ENCODE measurements at places on chromosomes 2 and 18.

- DNase-seq, result peak; percentile 12
These were observed 70.4 kb downstream of the KIAA1328 start for GRCh38 chr18:36899289-36899688.

DNA sequence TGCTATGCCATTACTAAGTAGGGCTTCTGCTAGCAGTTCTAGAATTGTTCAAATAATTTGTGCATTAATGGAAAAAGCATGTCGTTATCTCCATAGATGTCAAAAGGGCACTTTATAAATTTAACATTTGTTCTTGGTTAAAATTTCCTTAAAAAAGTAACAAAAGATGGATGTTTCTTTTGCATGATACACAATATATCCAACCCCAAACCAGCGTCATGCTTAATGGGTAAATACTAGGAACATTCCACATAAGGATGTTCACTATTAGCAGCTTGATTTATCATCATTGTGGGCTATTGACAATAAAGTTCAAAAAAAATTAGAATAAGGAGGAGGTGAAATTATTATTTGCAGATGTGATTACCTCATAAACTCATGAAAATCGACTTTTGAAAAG lies 79.7 kb downstream of the GREB1L start:
- peak; percentile 29 for DNase-seq

DNA sequence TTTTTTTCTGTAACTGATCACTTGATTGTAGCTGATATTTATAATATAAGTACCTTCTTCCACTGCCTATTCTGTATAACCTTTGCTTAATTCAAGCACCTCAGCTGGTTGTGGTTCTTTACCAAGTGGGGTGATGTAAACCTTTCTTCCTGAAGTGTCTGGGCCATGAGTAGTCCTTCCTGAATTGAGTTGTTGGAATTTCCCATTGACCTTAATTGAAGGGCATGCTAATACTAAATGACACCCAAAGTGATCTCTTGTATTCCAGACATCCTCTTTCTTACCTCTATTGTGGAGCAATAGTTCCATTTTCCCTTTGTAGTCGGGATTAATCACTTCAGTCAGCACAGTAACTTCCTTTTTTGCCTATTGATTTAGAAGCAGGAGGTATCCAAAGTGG lies 1496.8 kb upstream of the CELF4 start:
- DNase-seq, result no peak

- DNase-seq, result no peak
These were observed 3.6 kb downstream of the TLK1 start for GRCh38 chr2:171157109-171157500.

DNA sequence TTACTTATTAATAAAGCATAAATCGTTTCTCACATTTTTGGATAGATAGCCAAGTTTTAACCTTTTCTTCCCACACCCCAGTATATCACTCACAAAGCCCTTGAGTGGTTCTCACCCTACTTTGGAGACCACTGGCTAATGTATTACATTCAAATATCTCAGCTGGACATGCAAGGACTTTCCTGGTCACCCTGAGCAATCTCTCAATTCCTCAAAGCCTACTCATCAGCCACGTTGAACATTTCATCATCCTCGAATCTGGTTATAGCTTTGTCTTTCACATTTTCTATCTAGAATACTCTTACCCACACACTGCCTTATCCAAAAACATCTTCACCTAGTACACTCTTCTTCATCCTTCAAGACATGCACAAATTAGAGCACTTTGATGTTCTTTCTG lies 71.1 kb upstream of the MAPRE2 start:
- peak; percentile 57 for DNase-seq

- DNase-seq, result no peak
These were observed 11.5 kb downstream of the TEX44 start for GRCh38 chr2:231604101-231604684.

- DNase-seq, result no peak
These were observed 4.7 kb upstream of the MAP4K4 start for GRCh38 chr2:101692766-101693165.

DNA sequence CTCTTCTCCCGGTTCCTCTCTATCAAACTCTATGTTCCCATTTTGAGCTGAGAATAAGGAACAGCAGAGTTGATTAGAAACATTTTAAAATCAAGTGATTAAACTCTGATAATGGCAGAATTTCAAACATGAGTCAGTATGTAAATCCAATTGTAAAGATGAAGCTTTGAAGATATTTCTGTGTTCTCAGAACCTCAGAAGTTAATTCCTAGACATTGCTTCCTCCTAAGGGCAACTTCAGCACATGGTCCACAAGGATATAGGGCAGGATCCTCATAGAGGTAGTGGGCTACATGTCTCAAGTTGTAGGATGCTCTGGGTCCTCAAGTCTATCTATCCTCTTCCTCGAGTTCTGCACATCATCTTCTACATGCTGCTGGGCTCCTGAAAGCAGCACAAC lies 46.3 kb downstream of the QPCT start:
- DNase-seq, result peak; percentile 17

DNA sequence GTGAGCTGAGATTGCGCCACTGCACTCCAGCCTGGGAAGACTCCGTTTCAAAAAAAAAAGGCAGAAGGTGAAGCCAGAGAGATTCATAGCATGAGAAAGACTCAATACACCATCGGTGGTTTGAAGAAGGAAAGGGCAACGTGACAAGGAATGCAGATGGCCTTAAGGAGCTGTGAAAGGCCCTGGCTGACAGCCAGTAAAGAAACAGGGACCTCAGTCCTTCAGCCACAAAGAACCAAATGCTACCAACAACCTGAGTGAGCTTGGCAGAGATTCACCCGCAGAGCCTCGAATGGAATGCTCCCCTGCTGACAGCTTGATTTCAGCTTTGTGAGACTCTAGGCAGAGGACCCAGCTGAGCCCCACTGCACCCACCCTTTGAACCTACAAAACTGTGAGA lies 154.9 kb upstream of the NDUFV2 start:
- peak; percentile 82 for DNase-seq

DNA sequence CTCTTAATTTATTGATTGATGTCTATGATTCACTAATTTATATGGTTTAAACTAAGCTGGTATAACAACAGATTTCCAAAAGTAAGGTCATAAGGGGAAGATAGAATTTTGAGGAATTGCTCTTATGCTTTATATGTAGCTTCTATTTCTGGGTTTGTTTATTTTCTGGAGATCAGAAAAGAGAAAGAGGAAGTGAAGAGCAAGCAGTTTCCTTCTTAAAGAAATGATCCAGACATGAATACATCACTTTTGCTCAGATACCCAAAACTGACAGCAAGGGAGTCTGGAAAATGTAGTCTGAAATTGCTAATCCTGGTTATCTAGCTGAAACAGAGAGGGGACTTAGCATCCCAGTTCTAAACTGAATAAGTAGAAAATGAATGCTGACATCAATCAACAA lies 912.5 kb upstream of the CRIM1 start:
- no peak for DNase-seq

- DNase-seq, result peak; percentile 18
These were observed 3.5 kb downstream of the YES1 start for GRCh38 chr18:808502-808901.
